A549 treated with CpdA at 1 μM for 4 hours (cell line): ENCODE measurements at places on chromosomes 7 and 10. TPM values are rescaled to one million over a fixed set of nuclear protein-coding genes. Genes with fewer than 3 reads are reported as not detected.

The LRMDA gene
- total RNA-seq, result 2.9 to 4.7 TPM (median 4.1 TPM) in 5 replicates

The CALHM1 gene
- not detected in 5 replicates for total RNA-seq

The AKR1C4 gene
- total RNA-seq, result 0.26 to 0.42 TPM (median 0.37 TPM) in 5 replicates

The OIT3 gene
- total RNA-seq, result 0.03 to 0.13 TPM (median 0.05 TPM) in 4 of 5 replicates, not detected in the other

The DOCK1 gene
- 20.7 to 25.9 TPM (median 24.2 TPM) in 5 replicates for total RNA-seq

The JAZF1 gene
- 3.9 to 6.1 TPM (median 5.6 TPM) in 5 replicates for total RNA-seq

The CYP2C19 gene
- 0.02 TPM in 1 of 5 replicates, not detected in the others for total RNA-seq

The GALNT17 gene
- not detected in 5 replicates for total RNA-seq

The HSPA14 gene
- 45.9 to 50.4 TPM (median 47.9 TPM) in 5 replicates for total RNA-seq

The PNLIPRP3 gene
- not detected in 5 replicates for total RNA-seq

The MLXIPL gene
- 0.78 to 1.7 TPM (median 1.4 TPM) in 5 replicates for total RNA-seq

The IKZF1 gene
- 0.01 TPM in 1 of 5 replicates, not detected in the others for total RNA-seq

The PDE6C gene
- not detected in 5 replicates for total RNA-seq

The ELMO1 gene
- total RNA-seq, result 1.4 to 2.5 TPM (median 2.0 TPM) in 5 replicates

The AP4M1 gene
- 14.2 to 17.9 TPM (median 16.1 TPM) in 5 replicates for total RNA-seq

The C7orf57 gene
- 0.26 to 0.61 TPM (median 0.37 TPM) in 5 replicates for total RNA-seq

The SHH gene
- 1.2 to 1.6 TPM (median 1.4 TPM) in 5 replicates for total RNA-seq

The SPDYE8 gene
- not detected in 5 replicates for total RNA-seq

The CYP2E1 gene
- total RNA-seq, result 0.09 to 0.22 TPM (median 0.20 TPM) in 4 of 5 replicates, not detected in the other

The FAM149B1 gene
- 6.3 to 8.1 TPM (median 7.7 TPM) in 5 replicates for total RNA-seq

The NUTM2D gene
- total RNA-seq, result 1.1 to 1.5 TPM (median 1.4 TPM) in 5 replicates

The FRAT2 gene
- total RNA-seq, result 5.2 to 8.8 TPM (median 8.4 TPM) in 5 replicates

The BTBD16 gene
- total RNA-seq, result 0.40 to 0.86 TPM (median 0.52 TPM) in 5 replicates

The ZNF282 gene
- total RNA-seq, result 21.4 to 28.0 TPM (median 25.0 TPM) in 5 replicates

The RNF32 gene
- total RNA-seq, result 1.1 to 1.9 TPM (median 1.6 TPM) in 5 replicates

The HSPA12A gene
- total RNA-seq, result 11.9 to 14.6 TPM (median 13.5 TPM) in 5 replicates

The ZNF485 gene
- total RNA-seq, result 1.6 to 2.8 TPM (median 2.1 TPM) in 5 replicates

The SPDYE1 gene
- total RNA-seq, result not detected in 5 replicates

The SFRP5 gene
- 1.2 to 3.0 TPM (median 2.4 TPM) in 5 replicates for total RNA-seq

The SPAM1 gene
- not detected in 5 replicates for total RNA-seq

The FFAR4 gene
- 0.16 to 0.27 TPM (median 0.18 TPM) in 5 replicates for total RNA-seq

The TMEM270 gene
- 0.17 to 0.23 TPM (median 0.20 TPM) in 3 of 5 replicates, not detected in the others for total RNA-seq

The SAP25 gene
- 0.61 to 0.85 TPM (median 0.71 TPM) in 5 replicates for total RNA-seq
